ENCODE measurements at places on chromosomes 12 and 14.

DNA sequence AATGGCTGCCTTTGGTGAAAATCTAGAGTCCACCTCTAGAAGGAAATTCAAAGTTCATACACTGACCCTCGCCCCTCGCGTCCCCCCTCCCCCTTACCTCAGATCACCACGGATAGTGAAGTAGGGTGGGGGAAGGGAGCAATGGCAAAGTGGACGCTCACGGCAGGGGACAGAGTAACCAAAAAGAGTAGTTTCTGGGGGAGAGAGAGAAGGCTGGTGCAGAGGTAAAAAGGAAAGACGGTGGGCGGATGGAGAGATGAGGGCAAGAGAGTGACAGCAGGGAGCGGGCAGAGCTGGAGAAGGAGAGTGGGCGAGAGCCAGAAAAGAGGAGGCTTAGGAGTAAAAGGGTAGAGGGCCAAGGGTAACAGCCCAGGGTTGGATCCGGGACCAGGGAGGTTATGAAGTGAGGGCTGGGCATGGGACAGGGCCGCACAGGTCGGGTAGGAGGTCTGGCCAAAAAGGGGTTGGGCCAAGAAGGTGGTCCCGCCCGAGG is 423 bp downstream of the ALDH6A1 start:
- no peak for DNase-seq

DNA sequence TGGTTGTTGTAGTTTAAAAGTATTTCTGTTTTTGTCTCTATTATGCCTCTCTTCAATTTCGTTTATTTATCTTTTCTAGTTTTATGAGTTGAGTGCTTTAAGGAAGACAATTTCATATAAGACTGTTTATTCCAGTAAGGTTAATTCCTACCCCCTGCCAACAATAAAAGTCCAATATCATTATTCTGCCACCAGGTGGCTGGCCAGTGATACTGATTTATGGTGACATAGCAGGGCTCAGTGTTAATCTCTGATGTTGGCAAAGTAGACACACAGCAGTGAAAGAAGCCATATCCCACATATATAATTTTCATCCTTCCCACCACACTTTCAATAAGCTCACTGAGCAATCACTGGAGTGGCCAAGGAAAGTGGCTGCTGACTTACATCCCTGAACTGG is 69.0 kb upstream of the BMP4 start:
- no peak for DNase-seq

DNA sequence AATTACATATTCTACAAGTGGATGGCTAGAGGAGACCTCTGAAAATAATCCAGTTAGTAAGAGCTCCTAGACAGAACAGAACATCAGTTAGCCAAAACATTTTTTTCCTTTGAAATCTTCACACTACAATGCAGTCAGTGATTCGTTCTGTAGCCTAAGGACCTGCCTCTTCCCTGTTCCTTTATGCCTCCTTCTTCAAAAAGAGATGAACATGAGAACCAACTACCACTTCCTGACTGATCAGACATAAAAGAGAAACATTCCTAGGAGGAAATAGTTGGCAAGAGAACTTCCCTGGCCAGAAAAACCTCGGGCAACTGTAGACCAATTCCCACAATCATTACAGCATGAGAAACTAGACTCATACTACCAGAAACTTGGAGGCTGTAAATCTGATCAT is 29.4 kb downstream of the ITPR2 start:
- DNase-seq = no peak

- no peak for DNase-seq
Measured at GRCh38 chr12:28023156-28023887, 50.8 kb upstream of the PTHLH start.

DNA sequence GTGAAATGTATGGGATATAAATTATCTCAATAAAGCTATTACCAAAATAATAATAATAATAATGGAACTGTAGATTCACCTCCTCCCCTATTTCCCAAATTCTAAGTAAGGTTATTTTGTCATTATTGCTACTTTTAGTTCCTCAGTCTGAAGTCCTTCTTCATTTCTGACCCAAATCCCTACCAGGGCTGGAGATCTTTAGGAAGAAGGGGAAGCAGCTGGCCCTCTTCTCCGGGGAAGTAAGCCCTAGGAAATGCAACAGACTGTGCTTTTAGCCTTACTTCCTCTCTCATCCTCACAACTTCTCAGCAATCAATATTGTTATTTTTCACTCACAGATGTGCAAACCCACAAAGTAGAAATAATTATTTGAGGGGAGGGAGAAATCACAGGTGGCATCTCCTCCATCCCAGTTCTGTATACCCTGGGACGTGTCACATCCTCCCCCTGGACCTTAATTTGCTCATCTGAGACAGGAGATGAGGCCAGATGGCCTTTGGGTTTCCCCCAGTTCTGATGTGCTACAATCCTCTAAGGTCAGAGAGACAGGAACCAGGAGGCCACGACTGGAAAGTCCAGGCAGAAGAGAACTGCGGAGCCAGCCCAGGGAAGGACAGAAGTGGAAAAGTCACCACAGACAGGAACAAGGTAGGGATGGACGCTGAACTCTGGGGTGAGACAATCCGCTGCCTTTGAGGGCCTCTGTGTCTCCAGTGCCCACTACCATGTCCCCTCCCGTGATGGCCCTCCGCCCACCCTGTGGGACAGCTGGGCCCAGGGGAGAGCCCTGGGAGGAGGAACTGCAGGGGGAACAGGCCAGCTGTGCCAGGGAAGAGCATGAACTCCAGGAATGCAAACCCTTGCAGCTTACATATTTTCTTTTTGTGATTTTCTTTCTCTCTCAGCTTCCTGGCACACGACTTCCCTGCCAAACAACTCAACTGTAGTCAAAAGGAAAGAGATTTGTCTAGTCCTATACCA is 10.6 kb upstream of the TNFRSF1A start:
- no peak for DNase-seq

- no peak for DNase-seq
Measured at GRCh38 chr12:47234576-47235141, 154.9 kb upstream of the AMIGO2 start.

DNA sequence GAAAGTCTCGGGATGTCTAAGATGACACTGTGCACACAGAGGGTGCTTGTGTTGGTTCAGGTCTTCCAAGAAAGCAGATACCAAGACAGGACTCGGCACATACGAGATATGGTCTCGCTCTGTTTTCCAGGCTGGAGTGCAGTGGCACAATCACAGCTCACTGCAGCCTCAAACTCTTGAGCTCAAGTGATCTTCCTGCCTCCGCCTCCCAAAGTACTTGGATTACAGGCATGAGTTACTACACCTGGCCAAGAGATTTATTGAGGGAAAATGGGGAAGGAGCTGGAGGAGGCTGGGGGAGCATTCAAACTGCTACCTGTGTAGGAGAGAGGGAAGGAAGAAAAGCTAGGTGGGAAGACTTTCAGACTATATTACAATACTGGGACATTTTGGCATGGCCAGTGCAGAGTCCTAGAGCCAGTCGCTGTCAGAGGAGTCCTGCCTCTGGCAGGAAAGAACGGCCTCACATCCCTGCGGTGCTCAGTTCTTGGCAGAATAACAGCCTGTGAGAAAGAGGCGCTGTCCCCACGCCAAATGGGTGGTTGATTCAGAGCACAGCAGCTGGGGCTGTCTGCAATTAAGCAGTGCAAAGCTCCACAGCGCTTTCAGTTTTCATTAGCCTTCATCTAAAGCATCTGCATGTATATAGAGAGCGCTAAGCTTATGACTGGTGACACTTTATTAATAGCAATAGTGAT is 18.3 kb downstream of the SLC17A8 start:
- no peak for DNase-seq

GRCh38 chr12:117356048-117356447 is 5.4 kb downstream of the NOS1 start:
- no peak for DNase-seq

- no peak for DNase-seq
Measured at GRCh38 chr12:28202374-28203130, 12.3 kb downstream of the CCDC91 start.

GRCh38 chr14:103304706-103305105 is 29.3 kb upstream of the EIF5 start:
- no peak for DNase-seq

DNA sequence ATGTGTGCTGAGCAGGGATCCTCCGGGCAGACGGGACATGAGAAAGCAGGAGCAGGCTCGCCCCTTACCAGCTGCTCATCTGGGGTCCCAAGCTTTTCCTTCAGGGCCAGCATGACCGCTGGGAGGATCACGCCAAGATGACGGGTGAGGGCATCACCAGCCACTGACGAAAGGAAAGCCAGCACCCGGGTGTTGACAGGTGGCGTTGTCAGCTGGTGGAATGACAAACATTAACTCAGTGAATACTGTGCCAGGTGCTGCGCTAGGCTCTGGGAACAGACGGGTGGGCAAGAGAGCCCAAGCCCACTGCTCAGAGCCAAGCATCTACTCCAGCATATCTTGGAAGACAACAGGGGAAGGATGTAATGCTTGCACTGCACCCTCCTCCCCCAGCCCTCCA is 21.3 kb upstream of the RAB35 start:
- DNase-seq = no peak

DNA sequence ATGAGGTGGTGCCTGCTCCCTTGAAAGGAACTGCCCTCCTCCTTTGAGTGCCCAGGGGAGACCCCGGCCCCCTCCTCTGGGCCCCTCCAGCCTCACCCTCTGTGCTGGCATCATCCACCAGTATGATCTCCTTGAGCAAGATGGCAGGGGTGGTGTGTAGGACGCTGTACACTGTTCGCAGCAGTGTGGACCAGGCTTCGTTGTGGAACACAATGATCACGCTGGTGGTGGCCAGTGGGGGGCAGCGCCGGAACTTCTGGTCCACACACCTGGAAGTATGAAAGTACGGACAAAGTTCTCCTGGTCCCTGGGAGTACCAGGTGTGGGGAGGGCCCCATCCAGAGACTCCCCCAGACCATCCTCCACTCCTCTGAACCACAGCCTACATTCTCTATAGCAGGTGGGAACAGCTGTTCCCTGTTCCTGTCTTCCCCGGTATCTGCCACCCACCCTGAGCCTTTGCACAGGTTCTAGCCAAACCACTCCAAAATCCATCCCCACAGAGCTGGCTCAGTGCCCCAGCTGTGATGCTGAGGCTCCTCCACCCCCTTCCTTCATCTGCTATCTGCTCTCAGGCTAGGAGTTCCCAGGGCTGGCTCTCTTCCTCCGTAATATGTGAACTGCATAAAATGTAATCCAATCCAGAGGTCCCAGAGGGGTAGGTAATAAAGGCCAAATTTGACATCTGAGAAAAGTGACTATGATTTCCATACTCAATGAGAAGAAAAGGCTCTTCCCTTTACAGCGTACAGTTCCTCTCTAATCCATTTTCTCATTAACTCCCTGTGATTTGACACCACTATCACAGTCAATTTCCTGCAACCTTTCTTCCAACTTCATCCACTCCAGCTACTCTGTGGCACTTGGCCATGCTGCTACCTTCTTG is 13.9 kb downstream of the GALNT6 start:
- no peak for DNase-seq

DNA sequence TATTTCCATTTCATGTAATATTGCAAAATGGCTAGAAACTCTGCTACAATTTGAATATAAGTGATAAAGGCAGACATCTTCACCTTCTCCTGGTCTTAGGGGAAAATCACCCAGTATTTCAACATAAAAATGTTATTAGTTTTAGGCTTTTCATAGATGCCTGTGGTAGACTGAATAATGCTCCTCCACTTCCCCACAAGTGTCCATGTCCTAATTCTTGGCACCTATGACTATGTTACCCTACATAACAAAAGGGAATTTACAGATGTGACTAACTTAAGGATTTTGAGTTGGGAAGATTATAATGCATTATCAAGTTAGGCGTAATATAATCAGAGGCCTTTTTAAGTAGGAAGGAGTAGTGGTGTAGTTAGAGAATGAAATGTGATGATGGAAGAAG is 196.4 kb downstream of the TMTC3 start:
- no peak for DNase-seq

DNA sequence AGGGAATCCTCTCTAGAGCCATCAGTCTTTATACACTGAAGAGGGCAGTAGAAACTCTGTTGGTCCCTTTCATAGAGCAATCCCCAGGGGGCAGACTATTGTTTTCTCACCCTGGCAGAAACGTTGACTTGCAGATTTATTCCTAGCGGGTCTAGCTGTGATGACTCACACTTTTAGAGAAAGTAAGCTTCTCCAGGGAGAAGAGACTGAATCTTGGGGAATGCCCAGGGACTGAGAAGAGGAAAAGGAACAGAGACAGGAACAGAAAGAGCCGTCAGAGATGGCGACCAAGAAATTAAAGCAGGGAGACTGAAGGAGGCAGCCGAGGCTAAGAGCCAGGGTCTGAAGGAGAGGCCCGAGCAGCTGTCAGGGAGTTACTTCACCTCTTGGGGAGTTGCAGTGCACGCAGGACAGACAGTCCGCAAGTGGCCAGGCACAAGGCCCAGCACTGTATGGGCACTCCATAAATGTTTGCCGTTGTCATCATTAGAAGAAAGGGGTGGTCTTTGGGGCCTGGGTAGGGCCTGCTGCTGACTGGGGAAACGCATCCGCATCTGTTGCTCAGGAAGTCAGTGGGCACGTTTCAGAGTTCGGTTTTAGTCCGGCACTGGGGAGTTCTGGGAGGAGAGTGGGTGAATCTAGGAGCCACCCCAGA is 13.0 kb downstream of the PLEKHG6 start:
- no peak for DNase-seq

DNA sequence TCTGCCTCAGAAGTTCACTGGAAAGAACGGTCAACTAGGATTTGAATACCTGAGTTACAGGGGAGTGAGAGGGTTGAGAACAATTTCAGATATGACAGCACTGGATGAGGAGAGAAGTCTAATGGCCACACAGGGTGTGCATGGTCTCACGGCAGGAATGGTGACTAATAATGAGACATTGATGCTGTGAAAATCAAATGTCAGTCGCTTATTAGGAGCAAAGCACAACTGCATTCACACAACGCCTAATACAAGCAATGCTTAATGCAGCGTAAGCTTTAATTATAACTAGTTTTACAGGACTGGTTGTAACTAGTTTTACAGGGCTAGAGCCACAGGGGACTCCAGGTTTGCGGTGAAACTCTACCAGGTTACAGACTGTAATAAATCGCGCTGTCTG is 23.4 kb upstream of the PRIMA1 start:
- DNase-seq = no peak

GRCh38 chr12:14452865-14453264 is 87.4 kb downstream of the ATF7IP start:
- no peak for DNase-seq

GRCh38 chr14:23421594-23421993 is 13.5 kb upstream of the MYH6 start:
- peak; percentile 9 for DNase-seq
